Epithelial cell of alveolus of lung (primary cell): ENCODE measurements at places on chromosomes 12 and 14. TPM values are rescaled to one million over a fixed set of nuclear protein-coding genes. Genes with fewer than 3 reads are reported as not detected.

Gene MRPL52
- total RNA-seq: 71.9 and 243 TPM in 2 replicates

Gene SERPINA1
- 0.24 and 5.3 TPM in 2 replicates for total RNA-seq

Gene ABCD2
- total RNA-seq: 0.13 and 0.40 TPM in 2 replicates

Gene GLIPR1L1
- total RNA-seq: not detected in 2 replicates

Gene FOXA1
- 2.1 and 2.7 TPM in 2 replicates for total RNA-seq

Gene PTPRQ
- 0.13 and 0.24 TPM in 2 replicates for total RNA-seq

Gene LRRC74A
- total RNA-seq: not detected in 2 replicates

Gene CFAP73
- not detected in 2 replicates for total RNA-seq

Gene GPR137C
- total RNA-seq: 0.52 and 1.7 TPM in 2 replicates

Gene PMCH
- total RNA-seq: not detected in 2 replicates

Gene SAMD15
- total RNA-seq: 0.39 and 0.48 TPM in 2 replicates

Gene IFNG-AS1
- total RNA-seq: not detected in 2 replicates

Gene TCL1B
- not detected in 2 replicates for total RNA-seq

Gene DDX55
- 11.0 and 14.6 TPM in 2 replicates for total RNA-seq

Gene MGP
- 13.6 and 48.4 TPM in 2 replicates for total RNA-seq

Gene ALG10
- total RNA-seq: 6.3 and 7.2 TPM in 2 replicates

Gene HOXC11
- total RNA-seq: not detected in 2 replicates

Gene NRXN3
- total RNA-seq: under 0.01 and 1.8 TPM in 2 replicates

Gene VWF
- 1.4 and 4.3 TPM in 2 replicates for total RNA-seq

Gene ZNF26
- total RNA-seq: 3.4 and 17.8 TPM in 2 replicates

Gene NPAS3
- 0.13 and 5.6 TPM in 2 replicates for total RNA-seq

Gene RARG
- 27.5 and 37.2 TPM in 2 replicates for total RNA-seq

Gene IKZF4
- 2.6 and 8.1 TPM in 2 replicates for total RNA-seq

Gene TMCC3
- total RNA-seq: 0.08 and 1.6 TPM in 2 replicates

Gene SYT1
- 4.5 and 12.0 TPM in 2 replicates for total RNA-seq

Gene ARHGAP9
- 0.26 and 2.2 TPM in 2 replicates for total RNA-seq

Gene YBX3
- total RNA-seq: 170 and 176 TPM in 2 replicates

Gene SERPINA12
- total RNA-seq: not detected in 2 replicates

Gene FOXN4
- total RNA-seq: not detected in 2 replicates

Gene MYF5
- not detected in 2 replicates for total RNA-seq

Gene IAPP
- not detected in 2 replicates for total RNA-seq

Gene GNB3
- total RNA-seq: 0.39 and 0.48 TPM in 2 replicates

Gene STAT6
- 57.8 and 98.8 TPM in 2 replicates for total RNA-seq

Gene CLEC9A
- total RNA-seq: not detected in 2 replicates

Gene FANCM
- 3.0 and 12.3 TPM in 2 replicates for total RNA-seq

Gene FERMT2
- 125 and 168 TPM in 2 replicates for total RNA-seq

Gene VAMP1
- total RNA-seq: 2.6 and 20.4 TPM in 2 replicates

Gene PYGL
- total RNA-seq: 32.3 and 52.2 TPM in 2 replicates

Gene ACVRL1
- 39.7 and 174 TPM in 2 replicates for total RNA-seq

Gene OTOGL
- under 0.01 TPM in 1 of 2 replicates, not detected in the other for total RNA-seq

Gene ANKRD52
- total RNA-seq: 14.5 and 16.9 TPM in 2 replicates

Gene NRL
- total RNA-seq: 1.0 and 3.0 TPM in 2 replicates

Gene CCDC196
- not detected in 2 replicates for total RNA-seq

Gene OVCH1
- total RNA-seq: 0.08 TPM in 1 of 2 replicates, not detected in the other

Gene RNASE3
- total RNA-seq: not detected in 2 replicates

Gene AMN
- 0.08 TPM in 1 of 2 replicates, not detected in the other for total RNA-seq

Gene TBC1D30
- 0.16 and 0.39 TPM in 2 replicates for total RNA-seq

Gene CNTN1
- total RNA-seq: 1.7 TPM in 1 of 2 replicates, not detected in the other

Gene MFAP5
- 1.2 TPM in 1 of 2 replicates, not detected in the other for total RNA-seq

Gene IFNG
- not detected in 2 replicates for total RNA-seq

Gene SPX
- total RNA-seq: 0.48 and 0.91 TPM in 2 replicates

Gene BIN2
- not detected in 2 replicates for total RNA-seq

Gene TRPV4
- total RNA-seq: 1.2 and 8.7 TPM in 2 replicates

Gene LBHD2
- total RNA-seq: not detected in 2 replicates

Gene DEPDC4
- 1.2 and 6.9 TPM in 2 replicates for total RNA-seq

Gene RNU6-8
- not detected in 2 replicates for total RNA-seq

Gene DBX2
- total RNA-seq: not detected in 2 replicates

Gene AQP2
- total RNA-seq: not detected in 2 replicates
